ENCODE measurements at places on chromosomes 4 and X. TPM values are rescaled to one million over a fixed set of nuclear protein-coding genes. Genes with fewer than 3 reads are reported as not detected.
A peak's percentile ranks its signal among the peaks of the same experiment; 100 is the strongest.

DNA sequence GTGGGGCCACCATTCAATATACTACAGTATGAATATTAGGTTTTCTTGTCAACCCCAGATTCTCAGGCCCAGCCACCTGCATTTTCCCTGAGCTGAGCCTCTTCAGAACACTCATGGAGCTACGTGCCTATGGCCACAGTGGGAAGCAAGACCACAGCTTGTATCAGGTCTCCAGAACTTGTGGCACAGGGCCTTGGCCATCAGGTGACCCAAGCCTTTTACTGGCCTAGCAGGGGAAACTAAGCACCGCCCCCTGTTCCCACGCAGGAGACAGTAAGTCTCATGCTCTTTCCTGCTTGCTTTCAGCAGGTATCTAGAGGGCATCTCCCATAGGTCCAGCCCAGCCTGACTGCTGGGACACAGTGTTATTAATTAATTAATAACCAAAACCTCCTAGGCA lies 138.4 kb upstream of the MAMLD1 start:
- DNase-seq, result no peak
- no peak overlapping the region for H3K27ac ChIP-seq
- H3K27me3 ChIP-seq, result no peaks in the 10 kb centered on the region
- no peaks in the 10 kb centered on the region for H3K4me1 ChIP-seq

DNA sequence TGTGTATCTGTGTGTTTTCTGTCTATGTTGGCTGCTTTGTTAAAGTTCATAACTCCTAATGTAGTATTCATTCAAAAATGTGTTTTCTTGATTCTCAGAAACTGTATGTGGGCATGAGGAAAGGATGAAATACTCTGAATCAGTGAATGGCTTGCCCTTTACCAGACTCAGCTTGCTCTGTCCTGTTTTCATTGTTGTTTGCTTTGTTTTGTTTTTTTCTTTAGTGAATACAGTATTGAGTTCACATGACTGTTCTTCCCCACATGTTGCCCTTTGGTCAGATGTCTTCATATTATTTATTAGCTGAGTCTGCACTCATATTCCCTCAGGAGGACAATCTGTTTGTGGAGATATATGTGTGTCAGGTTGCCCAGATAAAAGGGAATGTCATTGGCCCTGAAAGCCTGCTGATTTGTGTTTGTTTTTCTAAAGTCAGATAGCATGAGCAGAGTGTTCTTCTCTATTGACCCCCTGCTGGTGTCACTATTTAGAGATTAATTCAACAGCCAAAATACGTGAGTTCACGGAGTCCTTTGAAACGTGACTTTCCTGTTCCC lies 1184.4 kb downstream of the RPA4 start:
- H3K27me3 ChIP-seq, result no peaks in the 10 kb centered on the region
- H3K27ac ChIP-seq, result no peak overlapping the region
- H3K4me1 ChIP-seq, result peaks cover 3% of the 10 kb centered on the region
- DNase-seq, result peak; percentile 48
- no peak overlapping the region for H3K4me3 ChIP-seq

GRCh38 chr4:70613306-70614183 lies 15.0 kb upstream of the ENAM start:
- H3K27ac ChIP-seq, result no peak overlapping the region
- H3K36me3 ChIP-seq, result no peaks in the 10 kb centered on the region
- DNase-seq, result no peak
- H3K4me1 ChIP-seq, result peaks cover 8% of the 10 kb centered on the region

GRCh38 chr4:102420563-102421398 lies 75.5 kb upstream of the SLC39A8 start:
- H3K27ac ChIP-seq, result no peak overlapping the region
- no peaks in the 10 kb centered on the region for H3K36me3 ChIP-seq
- no peaks in the 10 kb centered on the region for H3K27me3 ChIP-seq
- H3K4me3 ChIP-seq, result no peak overlapping the region
- no peak for DNase-seq

DNA sequence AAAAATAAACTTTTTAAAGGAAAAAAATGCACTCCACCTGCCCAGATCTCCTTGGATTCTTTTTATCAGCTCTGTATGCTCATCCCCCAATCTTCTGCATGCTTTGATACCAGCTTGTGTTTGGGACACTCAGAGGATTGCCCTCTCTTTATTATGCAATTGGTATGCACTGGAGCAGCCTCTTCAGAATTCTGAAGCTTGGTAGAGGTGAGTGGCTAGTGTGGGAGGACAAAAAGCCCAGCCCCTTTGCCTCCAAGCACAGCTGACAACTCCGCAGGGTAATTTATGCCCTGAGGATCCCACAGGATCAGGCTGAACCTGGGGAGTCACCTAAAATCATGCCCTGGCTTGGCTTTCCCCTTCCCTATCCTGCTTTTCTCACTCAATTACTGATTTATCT lies 16.7 kb downstream of the IL21 start:
- no peak overlapping the region for H3K4me3 ChIP-seq
- DNase-seq, result no peak
- peaks cover 10% of the 10 kb centered on the region for H3K4me1 ChIP-seq

- H3K27me3 ChIP-seq, result no peaks in the 10 kb centered on the region
- peak overlapping the region; percentile 0 for H3K27ac ChIP-seq
- H3K36me3 ChIP-seq, result no peaks in the 10 kb centered on the region
- H3K4me3 ChIP-seq, result no peak overlapping the region
- DNase-seq, result no peak
- H3K4me1 ChIP-seq, result no peaks in the 10 kb centered on the region
Measured at GRCh38 chr4:66564901-66565651, 894.8 kb upstream of the EPHA5 start.

GRCh38 chr4:45778514-45778913 lies 345.3 kb downstream of the GABRG1 start:
- H3K27me3 ChIP-seq, result no peaks in the 10 kb centered on the region
- no peak overlapping the region for H3K4me3 ChIP-seq
- no peaks in the 10 kb centered on the region for H3K36me3 ChIP-seq
- H3K4me1 ChIP-seq, result no peaks in the 10 kb centered on the region
- H3K27ac ChIP-seq, result no peak overlapping the region

GRCh38 chr4:82247629-82248028 lies 126.2 kb downstream of the HNRNPD start:
- H3K27me3 ChIP-seq, result no peaks in the 10 kb centered on the region
- no peaks in the 10 kb centered on the region for H3K4me1 ChIP-seq
- no peaks in the 10 kb centered on the region for H3K36me3 ChIP-seq
- no peak overlapping the region for H3K4me3 ChIP-seq
- no peak overlapping the region for H3K27ac ChIP-seq

- no peak overlapping the region for H3K27ac ChIP-seq
- no peaks in the 10 kb centered on the region for H3K36me3 ChIP-seq
- H3K4me1 ChIP-seq, result no peaks in the 10 kb centered on the region
- H3K4me3 ChIP-seq, result no peak overlapping the region
- H3K27me3 ChIP-seq, result no peaks in the 10 kb centered on the region
Measured at GRCh38 chr4:160426233-160426632, 1323.4 kb downstream of the RAPGEF2 start.

GRCh38 chr4:157895205-157895604 lies 277.6 kb downstream of the GASK1B start:
- peaks cover 10% of the 10 kb centered on the region for H3K4me1 ChIP-seq
- H3K4me3 ChIP-seq, result no peak overlapping the region
- peak; percentile 70 for DNase-seq
- no peaks in the 10 kb centered on the region for H3K36me3 ChIP-seq

GRCh38 chrX:46308110-46308509 lies 237.1 kb downstream of the ZNF674 start:
- H3K4me1 ChIP-seq, result no peaks in the 10 kb centered on the region
- no peak for DNase-seq
- H3K4me3 ChIP-seq, result no peak overlapping the region
- no peak overlapping the region for H3K27ac ChIP-seq

GRCh38 chr4:175823015-175823742 lies 11.1 kb upstream of the GPM6A start:
- no peak for DNase-seq
- H3K4me1 ChIP-seq, result no peaks in the 10 kb centered on the region

SPANXA1 gene
- total RNA-seq, result not detected

IL1RAPL1 gene
- 0.19 TPM for total RNA-seq

ASB5 gene
- 14.6 TPM for total RNA-seq

PGK1 gene
- 306 TPM for total RNA-seq

ARHGAP24 gene
- total RNA-seq, result 47.5 TPM

MAGEB1 gene
- total RNA-seq, result not detected

SEL1L3 gene
- total RNA-seq, result 16.9 TPM

IDUA gene
- total RNA-seq, result 17.9 TPM

Data from endodermal cell (in vitro differentiated cells).